ENCODE measurements at places on chromosomes 7 and 10.
A peak's percentile ranks its signal among the peaks of the same experiment; 100 is the strongest.

DNA sequence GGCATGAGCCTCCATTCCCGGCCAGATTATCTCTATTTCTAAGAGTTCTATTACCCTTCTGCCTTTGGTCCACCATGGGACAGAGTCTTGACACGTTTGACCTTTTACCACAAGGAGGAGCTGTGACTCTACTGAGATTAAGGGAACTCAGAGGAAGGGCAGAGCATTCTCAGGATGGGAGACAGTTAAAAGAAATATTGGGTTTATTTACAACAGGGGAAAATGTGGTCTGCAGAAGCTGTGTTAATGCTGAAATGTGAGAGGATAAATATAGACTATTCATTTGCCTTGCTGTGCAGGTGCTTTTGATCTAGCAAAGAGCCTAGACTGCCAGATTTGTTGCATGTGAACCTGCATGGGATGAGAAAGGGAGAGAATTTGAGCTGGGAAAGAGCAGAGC lies 45.8 kb upstream of the PRSS58 start:
- DNase-seq: no peak

DNA sequence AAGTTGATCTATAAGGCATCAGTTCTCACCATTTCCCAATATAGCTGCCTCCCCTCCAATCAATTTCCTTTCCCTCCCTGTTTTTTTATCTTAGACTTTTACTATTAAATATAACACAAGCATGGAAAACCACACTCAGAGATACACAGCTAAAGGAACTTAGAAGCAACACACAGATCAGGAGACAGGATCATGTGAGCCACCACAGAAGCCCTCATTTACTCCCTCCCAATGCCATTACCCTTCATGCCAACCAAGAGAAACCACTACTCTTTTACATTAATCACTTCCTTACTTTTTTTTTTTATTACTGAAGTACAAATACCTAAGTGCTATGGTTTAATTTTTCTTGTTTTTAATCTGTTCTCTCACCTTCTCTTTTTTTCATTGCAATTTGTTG lies 33.0 kb downstream of the COG5 start:
- no peak for DNase-seq

- peak; percentile 98 for DNase-seq
Observed at GRCh38 chr10:49579621-49580020, 30.5 kb upstream of the SLC18A3 start.

- DNase-seq: no peak
Observed at GRCh38 chr7:117243390-117243789, 79.5 kb downstream of the WNT2 start.

- peak; percentile 54 for DNase-seq
Observed at GRCh38 chr10:89563861-89564478, 28.6 kb upstream of the SLC16A12 start.

- no peak for DNase-seq
Observed at GRCh38 chr10:95792874-95793285, 36.9 kb downstream of the ENTPD1 start.

- no peak for DNase-seq
Observed at GRCh38 chr10:1661859-1662437, 75.4 kb downstream of the ADARB2 start.

GRCh38 chr10:4670737-4671136 lies 155.3 kb upstream of the AKR1E2 start:
- peak; percentile 83 for DNase-seq

DNA sequence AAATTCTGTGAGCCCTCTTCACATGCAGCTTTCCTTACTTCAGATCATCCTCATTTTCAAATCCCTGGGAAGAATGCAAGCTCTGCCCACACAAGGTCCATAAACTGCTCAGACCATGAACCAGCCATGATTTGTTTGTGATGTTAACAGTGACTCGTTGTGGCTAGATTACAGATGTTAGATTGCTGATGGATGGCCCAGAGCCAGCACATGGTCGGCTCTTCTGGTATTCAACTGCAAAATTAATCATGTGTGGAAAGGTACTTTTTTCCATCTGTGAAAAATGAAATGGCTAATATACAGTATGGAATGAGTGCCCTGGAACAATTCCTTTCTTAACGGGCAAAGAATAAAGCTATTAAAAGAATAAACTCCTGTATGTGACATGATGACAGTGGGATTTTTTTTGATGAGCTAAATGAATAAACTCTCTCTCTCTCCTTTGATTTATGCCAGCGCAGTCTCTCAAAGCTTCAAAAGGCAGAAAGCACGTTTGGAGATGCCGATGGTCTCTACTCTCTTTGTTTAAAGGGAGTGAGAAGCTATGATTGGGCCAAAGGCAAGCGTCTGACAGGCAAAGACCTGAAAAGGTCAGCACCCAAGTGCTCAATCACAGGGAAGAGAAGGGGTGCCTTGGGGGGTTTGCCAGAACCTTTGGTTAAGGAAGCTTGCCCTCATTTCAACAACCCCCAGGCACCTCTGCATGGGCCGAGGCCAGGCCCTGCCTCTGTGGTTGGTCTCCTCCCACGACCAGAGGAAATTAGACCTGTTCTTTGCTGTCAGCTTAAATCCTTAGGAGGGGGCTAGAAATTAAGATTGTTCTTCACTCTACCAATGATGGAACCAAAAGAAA lies 444.0 kb upstream of the NFE2L3 start:
- peak; percentile 68 for DNase-seq

Data from amniotic epithelial cell (primary cell).